Eye (tissue), 1 donor: ENCODE measurements at places on chromosomes 6 and 20.

DNA sequence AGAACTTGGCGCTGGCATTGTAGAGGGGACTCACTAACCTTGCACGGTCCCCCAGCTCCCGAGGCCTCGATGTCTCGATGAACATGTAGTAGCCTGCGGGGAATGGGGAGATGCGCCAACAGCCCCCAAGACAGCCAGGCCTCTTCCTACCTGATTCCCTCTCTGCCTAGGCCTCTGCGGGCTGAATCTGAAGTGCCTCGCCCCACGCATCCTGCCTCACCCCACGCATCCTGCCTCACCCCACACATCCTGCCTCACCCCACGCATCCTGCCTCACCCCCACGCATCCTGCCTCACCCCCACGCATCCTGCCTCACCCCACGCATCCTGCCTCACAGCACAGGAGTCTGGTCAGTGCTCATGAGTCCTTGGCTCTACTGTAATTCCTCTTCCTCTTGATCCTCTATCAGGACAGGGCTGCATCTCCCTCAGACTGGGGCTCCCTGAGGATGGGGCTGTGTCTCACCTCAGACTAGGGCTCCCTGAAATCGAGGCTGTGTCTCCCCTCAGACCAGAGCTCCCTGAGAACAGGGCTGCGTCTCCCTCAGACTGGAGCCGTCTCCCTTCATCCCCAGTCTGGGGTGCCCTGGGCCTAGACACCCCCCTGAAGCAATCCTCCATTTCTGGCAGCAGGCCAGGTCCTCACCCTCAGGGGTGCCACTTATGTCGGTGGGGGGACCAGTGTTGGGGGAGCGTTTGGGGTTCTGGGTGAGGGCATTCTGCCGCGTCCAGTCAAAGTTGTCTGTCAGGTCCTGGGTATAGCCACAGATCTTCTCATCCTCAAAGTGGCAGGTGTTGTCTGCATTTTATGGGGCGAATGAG, 53.6 kb downstream of the MDGA1 start:
- no peak for DNase-seq

DNA sequence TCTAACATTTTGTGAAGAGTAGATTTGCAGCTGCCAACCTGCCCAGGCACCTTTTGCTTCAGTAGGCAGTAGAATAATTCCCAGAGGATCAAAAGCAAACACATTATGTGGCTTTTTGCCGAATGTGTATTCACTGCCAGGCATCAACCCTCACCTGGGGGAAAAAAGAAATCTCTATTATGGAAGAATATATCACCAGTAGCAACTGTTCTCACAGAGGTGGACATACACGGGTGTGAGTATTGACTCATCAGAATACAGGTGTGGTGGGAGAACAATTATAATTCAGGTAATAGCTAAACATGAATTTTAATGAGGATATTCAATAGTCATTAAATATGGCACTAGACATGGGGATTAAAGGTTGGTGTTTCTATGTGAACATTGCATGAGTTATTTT, 910.7 kb downstream of the TFAP2A start:
- DNase-seq: no peak

DNA sequence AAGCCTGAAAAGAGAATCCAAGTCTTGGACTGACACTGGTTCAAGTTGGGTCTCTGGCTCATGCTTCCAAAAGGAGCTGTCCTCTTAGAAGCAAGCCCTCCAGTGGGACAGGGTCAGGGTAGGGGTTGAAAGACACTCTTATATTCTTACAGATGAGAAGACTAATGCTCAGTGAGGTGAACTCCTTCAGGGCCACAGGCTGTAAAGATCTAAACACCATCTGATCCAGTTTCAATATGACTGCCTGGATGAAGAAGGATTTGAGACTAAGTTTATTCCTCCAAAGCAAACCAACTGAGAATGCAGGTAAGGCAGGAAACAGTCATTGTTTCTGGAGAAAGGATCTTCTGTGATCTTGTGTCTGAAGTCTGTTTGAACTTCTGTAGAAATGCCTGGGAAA, 99.0 kb upstream of the TAB2 start:
- DNase-seq: no peak

- no peak for DNase-seq
Measured at GRCh38 chr6:170374571-170375444, 68.2 kb downstream of the FAM120B start.

DNA sequence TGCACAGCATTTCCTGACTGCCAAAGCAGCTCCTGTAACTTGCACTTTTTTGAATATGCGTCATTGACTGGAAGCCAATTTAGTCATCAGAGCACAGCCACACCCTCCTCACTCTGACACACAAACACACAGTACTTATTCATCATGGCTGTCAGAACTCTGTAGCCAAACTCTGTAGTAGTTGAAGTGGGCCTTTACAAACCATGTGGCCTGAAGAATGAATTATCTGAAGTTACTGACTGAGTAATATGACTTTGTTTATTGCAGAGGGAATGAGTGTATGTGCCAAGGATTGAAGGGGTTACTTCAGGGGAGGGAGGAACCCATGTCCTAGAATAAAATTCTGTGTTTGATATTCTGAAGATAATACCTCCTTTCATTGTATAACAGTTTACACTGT, 102.7 kb downstream of the FIG4 start:
- DNase-seq: peak; percentile 16

- DNase-seq: no peak
Measured at GRCh38 chr6:125066964-125067363, 86.6 kb upstream of the TPD52L1 start.

- DNase-seq: peak; percentile 37
Measured at GRCh38 chr20:10067321-10067720, 32.5 kb downstream of the ANKEF1 start.

DNA sequence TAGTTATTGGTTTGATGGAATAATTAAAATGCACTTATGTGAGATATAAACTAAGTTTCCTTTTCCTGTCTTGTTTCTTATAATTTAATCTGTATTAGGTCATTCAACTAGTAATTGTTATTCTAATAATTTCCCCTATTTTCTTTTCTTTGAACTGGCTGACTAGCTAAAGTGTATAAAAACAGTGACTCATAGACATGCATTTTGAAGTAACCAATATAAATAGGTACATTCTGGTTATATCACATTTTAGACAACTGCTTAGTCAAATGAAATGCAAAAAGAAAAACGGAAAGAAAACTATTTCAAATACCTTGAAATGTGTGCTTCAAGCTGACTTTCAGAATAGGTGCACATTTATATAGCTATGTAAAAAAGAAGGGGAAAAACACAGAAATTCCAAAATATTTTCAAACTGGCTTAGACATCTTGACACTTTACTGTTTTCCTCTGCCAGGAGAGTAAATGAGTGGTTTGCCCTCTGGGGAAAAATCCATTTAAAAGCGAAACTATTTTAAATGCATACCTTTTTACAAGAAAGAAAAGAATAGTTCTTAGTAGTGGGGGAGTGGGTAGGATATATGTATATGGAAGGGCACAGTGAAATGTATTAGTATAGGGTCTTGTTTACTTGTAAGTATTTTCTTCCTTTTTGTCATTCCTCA, 28.3 kb downstream of the KCNQ5 start:
- DNase-seq: no peak

DNA sequence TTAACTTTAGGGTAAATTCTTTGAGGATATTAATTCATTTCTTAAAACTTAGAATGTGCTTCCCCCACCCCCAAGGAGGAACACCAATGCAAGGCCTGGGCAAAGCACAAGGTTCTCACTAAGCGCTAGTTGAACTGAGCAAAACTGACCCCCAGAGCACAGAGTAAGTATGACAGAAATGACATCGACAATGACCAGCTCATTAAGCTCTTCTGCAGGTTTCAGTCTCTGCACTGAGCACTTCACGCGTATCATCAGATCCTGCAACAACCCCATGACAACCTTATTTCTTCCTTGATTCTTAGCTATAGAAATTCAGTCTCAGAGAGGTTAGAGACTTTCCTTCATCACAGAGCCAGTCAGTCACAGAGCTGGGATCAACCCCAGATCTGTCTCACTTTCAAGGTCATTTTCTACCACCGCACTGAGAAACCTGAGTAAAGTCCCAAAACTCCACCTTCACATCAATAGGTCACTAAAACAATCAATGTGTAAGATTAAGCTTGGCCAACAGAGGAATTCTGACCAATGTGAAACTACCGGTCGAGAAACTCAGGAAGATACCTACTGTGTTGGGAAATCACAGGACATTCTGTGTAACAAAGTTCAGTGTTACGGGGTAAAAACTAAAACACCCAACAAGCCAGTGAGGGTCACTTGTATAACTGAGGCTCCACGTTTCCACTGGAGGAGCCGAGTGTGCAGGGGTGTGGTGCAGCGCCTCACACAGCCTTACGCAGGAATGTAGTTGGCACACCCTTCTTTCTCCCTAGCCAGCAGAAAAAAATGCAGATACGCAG, 129.0 kb upstream of the FOXQ1 start:
- DNase-seq: no peak

DNA sequence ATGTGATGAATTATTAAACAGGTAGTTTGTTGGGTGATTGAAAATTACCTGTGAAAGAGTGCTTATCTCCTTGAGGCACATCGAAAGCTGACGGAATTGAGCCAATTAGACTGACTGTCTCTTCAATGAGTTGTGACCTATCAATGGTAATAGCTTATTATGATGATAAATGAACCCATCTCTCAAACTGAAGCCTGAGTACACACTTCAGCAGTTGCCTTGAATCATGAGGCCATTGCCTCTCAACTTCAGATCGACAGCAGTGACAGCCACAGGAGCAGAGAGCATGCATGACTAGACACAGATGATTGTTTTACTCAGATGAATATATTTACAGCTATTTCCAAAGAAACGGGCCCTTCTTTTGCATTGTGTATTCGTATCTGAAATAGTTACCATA, 323.9 kb downstream of the LAMA2 start:
- DNase-seq: peak; percentile 87

- DNase-seq: no peak
Measured at GRCh38 chr6:41462033-41462432, 84.1 kb upstream of the FOXP4 start.

DNA sequence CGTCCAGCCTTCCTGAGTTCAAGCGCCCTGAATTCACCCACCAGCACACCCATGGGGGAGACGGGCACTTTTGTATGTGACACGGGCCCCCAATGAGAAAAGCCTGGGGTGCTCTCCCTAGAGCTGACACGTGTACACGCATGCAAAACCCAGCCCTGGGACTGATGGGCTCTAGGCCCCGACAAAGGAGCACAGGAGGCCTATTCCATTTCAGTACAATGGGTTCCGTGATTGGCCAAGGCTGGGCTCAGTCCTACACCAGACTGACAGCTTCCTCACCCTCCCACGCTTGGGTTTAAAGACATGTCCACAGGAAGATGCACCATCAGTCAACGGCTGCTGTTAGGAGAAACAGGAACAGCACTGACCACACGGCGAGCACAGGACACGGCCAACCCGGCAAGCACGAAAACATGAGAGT, 8.8 kb downstream of the ZBTB46 start:
- DNase-seq: no peak

- peak; percentile 35 for DNase-seq
Measured at GRCh38 chr20:62064770-62065673, 659 bp downstream of the TAF4 start.

DNA sequence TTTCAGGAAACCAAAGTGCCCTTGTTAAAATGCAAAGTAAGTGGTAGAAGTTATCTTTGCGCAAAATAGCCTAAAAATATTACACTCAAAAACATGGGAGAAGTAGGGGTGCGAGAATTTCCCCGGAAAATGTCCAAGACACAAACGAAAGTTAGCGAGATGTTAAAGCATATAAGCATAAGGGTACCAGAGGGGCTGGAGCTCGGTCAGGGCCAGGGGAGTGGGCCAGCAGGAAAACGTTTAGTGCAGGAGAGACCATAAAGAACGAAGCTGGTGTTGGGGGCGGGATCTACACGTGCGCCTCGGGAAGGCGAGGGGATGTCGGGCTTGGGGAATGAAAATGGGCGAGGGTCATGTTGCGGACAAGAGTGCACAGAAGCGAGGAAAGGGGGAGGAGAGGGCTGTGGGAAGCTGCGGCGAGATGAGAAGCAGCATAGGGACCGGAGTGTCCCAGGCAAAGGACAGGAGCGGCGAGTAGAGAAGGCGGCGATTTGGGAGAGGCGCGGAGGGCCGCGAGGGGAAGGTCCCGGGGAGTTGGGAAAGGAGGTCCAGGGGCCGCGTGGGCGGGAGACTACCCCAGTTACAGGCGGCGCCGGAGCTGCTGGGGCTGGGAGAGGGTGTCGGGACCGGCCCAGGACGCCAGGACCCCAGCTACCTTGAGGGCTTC, 600 bp downstream of the XPO5 start:
- peak; percentile 72 for DNase-seq

- DNase-seq: no peak
Measured at GRCh38 chr6:120157873-120158272, 808.3 kb upstream of the MAN1A1 start.

DNA sequence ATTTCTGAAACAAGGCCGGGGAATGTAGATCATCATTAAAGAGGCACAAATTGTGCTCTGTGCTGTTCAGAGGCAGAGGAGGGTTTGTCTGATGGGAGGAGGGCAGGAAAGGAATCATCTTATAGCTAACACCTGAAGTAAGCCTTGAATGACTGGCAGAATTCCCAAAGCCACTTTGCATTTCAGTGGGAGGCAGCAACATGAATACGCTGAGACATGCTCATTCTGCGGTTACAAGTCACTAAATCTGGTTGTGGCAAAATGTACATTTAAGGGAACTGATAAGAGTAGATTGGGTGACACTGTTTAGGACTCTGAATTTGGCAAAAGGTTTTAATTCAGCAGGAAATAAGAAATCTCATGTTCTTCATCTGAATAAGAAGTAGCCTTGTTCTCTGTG, 4.4 kb upstream of the COL19A1 start:
- no peak for DNase-seq

- DNase-seq: no peak
Measured at GRCh38 chr6:128167552-128167951, 266.7 kb upstream of the THEMIS start.

- no peak for DNase-seq
Measured at GRCh38 chr6:132491303-132491702, 21.6 kb downstream of the STX7 start.

- peak; percentile 32 for DNase-seq
Measured at GRCh38 chr6:103797738-103798137, 1062.0 kb downstream of the HACE1 start.

- no peak for DNase-seq
Measured at GRCh38 chr6:5989141-5989723, 17.5 kb downstream of the NRN1 start.

GRCh38 chr6:33419580-33420490, at the start of gene SYNGAP1:
TSS of gene SYNGAP1 (plus strand) at chr6:33420065. CDS start at chr6:33420265, 200 bp downstream.
- DNase-seq: peak; percentile 91

- DNase-seq: peak; percentile 78
Measured at GRCh38 chr20:21101453-21101931, 4.7 kb downstream of the LINC00237 start.

- DNase-seq: peak; percentile 43
Measured at GRCh38 chr6:6927521-6928361, 180.0 kb upstream of the RREB1 start.

GRCh38 chr6:166786704-166787293, 159.7 kb upstream of the RPS6KA2 start:
- DNase-seq: peak; percentile 85

DNA sequence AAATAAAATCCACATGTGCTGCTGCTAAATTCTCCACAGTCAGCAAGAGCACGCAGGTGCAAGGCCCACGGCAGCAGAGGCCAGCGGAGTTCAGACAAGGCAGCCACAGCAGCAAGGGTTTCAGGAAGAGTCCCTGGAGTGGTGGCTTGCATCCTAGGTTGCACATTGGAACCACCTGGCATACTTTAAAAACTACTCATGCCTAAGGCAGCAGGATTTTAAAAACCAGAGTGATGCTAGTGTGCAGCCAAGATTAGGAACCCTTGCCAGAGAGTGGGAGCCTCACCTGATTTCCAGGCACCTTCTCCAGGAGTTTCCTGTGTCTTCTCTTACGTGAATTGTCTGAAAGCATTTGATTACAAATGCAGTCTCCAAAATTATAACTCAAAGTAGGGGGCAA, 104.0 kb upstream of the GPR6 start:
- no peak for DNase-seq
